ENCODE measurements at places on chromosomes 4 and X.

GRCh38 chr4:168805341-168805740 is 204.7 kb downstream of the CBR4 start:
- DNase-seq: no peak

DNA sequence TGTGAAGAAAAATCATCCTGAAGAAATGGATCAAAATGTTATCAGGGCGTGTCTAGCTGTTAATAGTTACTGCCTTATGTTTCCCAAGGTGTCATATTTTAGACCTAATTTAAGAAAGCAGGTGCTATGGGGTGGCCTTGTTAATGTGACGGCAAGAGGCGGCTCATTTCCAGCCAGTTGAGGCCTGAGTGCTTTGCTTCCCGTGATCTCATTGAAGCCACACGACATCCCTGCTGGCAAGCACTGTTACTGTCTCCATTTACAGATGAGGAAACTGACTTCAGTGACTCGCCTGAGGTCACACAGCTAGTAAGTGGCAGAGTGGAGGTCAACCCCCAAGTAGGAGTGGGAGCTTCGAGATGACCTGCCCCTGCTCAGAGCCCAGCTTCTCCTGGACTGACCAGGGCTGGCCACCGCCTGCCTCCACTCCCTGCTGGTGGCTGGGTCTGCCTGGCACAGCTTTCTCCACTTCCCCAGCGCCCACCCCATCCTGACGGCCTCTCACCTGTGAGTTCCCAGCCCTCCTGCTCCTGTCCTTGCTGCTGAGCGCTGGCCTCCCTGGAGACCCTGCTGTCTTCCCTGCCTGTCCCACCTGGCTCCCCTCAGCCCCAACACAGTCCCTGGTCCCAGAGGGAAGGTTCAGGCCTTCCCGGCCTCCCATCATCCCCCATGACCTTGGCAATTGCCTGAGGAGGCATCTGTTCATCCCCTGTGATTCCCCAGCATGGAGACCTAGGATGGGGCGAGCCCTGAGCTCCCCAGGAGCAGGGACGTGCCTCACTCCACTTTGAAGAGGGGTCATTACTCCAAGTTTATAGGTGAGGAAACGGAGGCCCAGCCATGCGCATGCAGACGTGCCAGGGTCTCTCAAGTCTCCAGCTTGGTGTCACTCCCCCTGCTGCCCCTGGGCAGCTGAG is 47.7 kb upstream of the SORCS2 start:
- DNase-seq: no peak

DNA sequence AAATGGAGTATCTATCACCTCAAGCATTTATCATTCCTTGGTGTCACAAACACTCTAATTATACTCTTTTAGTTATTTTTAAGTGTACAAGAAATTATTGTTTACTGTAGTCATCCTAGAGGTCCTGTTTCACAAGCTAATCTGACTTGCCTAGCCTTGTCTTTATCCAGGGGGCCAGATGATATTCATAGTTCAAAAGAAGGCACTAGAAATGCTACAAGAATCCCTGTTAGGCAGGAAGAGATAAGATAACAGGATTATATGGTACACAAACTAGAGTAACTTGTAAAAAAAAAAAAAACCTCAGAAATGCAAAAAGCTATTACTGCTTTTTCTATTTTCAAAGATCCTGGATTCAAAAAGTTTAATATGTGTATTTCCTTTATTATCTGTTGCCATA is 95.8 kb downstream of the MBNL3 start:
- DNase-seq: no peak

GRCh38 chrX:37666516-37666915 is 19.1 kb upstream of the XK start:
- peak; percentile 1 for DNase-seq

- no peak for DNase-seq
Measured at GRCh38 chrX:56761167-56761566, 32.1 kb downstream of the NBDY start.

DNA sequence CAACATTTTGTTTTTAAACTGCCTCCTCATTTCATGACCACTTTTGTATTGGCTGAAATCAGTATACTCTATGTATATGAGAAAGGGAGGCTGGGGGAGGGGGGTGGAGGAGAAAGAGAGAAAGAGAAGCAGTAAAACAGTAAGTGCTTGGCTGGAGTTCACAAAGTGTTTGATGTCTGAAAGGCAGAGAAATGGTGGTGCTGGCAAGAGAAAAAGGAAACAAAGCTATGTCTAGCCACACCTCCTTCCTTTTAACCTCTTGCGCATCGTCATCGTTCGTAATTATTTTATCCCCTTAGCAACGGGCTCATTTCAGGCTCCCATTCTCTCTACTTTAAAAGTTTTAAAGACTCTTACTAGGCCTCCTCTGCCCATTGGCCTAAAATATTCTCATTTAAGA is 25.6 kb downstream of the RPA4 start:
- no peak for DNase-seq

DNA sequence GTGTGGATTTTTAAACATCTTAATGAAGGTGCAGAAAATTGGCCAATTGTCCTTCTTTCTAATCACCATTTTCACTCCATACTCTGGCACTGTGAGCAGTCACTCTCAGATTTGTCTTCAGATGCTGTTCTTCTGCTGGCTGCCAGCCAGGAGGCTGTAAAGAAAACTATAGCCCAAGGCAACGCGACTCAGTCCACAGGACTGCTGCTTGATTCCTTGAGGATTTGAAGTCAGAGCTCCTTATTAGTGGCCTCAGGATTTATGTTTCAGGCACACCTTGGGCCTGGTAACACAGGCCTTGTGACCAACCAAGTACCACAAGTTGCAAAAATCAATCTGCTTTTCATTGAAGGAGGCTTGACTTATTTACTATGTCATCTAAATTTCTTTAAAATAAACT is 342.6 kb downstream of the GPM6A start:
- peak; percentile 61 for DNase-seq

All from fibroblast of skin of scalp (primary cell).